ENCODE measurements at places on chromosomes 16 and 17. TPM values are rescaled to one million over a fixed set of nuclear protein-coding genes. Genes with fewer than 3 reads are reported as not detected.

- no peak for DNase-seq
Observed at GRCh38 chr17:34652021-34652555, 72.7 kb downstream of the TMEM132E start.

GRCh38 chr16:66441586-66442375 is 14.7 kb downstream of the BEAN1 start:
- DNase-seq: no peak

DNA sequence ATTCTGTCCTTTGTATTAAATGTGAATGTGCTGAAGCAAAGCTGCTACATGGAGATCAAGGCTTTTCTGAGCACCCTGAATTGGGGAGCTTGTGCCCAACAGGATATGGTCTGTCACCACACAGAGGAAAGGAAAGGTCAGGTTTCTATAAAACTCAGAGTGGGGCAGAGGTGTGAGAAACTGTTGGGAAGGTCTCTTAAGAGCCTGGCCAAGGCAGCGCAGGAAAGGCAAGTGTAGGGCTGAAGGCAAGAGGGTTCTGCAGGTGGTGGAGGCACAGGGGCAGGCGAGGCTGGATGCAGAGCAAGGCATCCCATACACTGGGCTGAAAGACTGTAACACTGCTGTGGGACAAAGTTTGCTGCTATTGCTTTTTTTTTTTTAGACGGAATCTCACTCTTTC is 8.1 kb downstream of the COX6A2 start:
- no peak for DNase-seq

- no peak for DNase-seq
Observed at GRCh38 chr16:68416057-68417046, 32.0 kb downstream of the SMPD3 start.

DNA sequence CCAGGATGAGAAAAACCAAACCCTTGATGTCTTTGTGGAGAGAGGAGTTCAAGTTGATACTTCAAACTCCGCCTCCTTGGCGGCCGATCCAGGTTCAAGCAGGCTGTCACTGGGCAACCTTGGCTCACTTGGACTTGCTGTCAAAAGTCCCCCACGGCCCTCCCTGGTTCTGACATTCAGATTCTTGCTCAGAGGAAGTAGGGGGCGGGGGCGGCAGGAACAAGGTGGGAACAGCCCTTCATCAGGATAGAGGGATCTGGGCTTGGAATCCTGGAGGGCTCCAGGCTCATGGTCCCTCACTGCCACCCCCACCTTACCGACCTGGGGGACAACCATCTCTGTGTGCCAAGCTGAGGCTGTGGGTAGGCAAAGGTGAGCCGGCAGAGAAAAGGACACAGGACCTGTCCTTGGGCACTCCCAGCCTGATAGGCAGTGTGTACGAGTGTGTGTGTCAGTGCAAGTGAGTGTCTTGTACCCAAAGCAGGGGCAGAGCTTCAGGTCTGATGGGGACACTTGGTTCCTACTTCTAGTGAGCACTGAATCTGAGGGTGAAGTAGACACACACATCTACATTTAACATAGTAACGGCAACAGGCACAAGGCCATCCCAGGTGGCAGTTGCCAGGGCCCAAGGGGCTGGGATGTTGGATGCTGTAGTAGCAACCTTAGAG is 6.6 kb upstream of the TSPOAP1 start:
- DNase-seq: no peak

DNA sequence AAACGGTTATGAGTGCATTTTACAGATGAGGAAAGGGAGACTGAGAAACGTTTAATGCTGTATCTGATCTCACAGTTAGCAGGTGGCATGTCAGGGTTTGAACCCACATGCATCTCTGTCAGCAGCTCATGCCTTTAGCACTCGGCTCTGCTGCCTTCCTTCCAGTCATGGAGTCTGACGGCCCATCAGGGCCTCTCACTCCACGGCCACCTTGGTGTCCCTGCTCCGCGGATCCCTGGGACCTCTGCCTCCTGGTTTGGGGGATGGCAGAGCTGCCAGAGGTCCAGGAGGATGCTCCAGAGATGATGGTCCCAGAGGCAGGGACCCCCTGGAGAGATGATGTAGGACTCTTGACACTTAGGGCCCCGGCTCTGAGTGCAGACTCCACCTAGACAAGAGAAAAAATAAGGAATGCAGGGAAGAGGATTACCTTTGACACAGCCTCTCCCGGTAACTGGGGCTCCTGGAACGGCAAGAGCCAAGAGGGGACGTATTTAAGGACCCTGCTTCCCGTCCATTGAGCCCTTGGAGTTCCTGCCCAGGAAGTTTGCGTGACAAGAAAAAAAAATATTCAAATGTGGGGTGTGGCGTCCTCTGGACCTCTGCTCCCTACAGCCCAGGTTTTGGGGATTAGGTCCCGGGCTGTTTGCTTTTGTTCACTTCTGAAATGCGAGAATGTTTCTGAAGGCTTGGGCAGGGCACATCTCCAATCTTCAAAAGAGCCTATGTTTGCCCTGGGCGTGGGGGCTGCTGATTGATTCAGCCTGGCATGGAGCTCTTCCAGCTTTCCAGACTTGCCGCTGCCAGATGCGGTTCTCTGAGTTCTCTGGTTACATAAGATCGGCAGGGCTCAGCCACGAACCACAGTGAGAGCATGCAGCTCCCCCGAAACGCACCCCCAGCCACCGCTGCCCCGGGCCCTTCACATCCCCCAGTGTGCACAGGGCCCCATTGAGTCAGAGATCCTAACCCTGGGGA is at the start of gene ALDH3A1:
ALDH3A1 (minus strand) TSS at position 470 of the 978 bp plus-strand sequence. CDS start 3,169 bp downstream, outside the sequence.
- no peak for DNase-seq

DNA sequence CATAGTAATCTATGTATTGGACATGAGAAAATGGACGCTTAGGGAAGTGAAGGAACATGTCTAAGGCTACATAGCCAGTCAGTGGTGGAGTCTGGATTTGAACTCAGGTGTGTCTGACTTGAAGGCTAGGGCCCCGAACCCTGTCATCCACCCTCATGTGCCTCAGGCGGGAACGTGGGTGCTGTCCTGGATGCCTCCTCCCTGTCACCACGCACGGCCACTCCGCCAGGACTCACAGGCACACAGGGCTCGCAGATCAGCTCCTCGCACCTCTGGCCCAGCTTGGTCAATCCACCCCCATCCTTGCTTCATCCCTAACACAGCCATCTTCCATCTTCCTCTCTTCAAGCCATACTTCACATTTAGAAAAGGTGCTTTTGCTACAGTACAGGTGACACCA is 154.7 kb downstream of the KCNJ12 start:
- no peak for DNase-seq

- DNase-seq: no peak
Observed at GRCh38 chr16:77882358-77882757, 94.0 kb downstream of the VAT1L start.

- peak; percentile 7 for DNase-seq
Observed at GRCh38 chr16:77062878-77063675, 127.9 kb upstream of the MON1B start.

DNA sequence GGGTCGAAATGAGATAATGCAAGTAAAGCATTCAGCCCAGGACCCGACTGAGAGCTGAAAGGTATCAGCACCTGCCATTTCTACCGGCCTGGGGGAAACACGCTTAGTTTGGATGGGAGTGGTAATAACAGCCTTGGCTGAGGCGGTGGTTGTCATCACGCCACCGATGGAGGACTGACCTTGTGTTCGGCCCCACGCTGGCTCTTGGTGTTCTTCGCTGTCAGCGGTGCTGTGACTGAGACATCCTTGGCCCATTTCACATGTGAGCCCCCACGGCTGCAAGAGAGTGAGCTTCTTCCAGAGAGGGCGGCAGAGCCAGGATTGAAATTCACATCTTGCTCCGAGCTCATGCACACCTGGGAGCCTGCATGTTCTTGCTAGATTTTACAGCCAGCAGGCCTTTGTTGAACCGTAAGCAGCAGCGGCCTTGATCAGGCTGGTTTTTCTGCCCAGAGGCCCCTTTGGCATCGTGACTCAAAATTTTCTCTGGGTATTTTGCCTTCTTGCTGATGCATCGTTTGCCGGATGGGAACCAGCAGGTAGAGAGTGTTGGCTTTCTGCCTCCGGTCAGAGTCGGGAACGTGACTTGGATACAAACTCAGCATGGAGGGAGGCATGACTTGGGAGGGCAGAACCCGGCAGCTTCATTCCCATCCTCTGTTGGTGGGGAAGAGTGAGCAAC is 341.5 kb downstream of the SNX29 start:
- no peak for DNase-seq

GRCh38 chr16:53826658-53827057 is 122.7 kb downstream of the FTO start:
- DNase-seq: no peak

GRCh38 chr16:73149334-73149733 is 101.4 kb upstream of the ZFHX3 start:
- DNase-seq: no peak

- DNase-seq: no peak
Observed at GRCh38 chr17:29977836-29978235, 36.4 kb downstream of the EFCAB5 start.

GRCh38 chr17:28954886-28955285 is 3.6 kb upstream of the PHF12 start:
- DNase-seq: no peak

DNA sequence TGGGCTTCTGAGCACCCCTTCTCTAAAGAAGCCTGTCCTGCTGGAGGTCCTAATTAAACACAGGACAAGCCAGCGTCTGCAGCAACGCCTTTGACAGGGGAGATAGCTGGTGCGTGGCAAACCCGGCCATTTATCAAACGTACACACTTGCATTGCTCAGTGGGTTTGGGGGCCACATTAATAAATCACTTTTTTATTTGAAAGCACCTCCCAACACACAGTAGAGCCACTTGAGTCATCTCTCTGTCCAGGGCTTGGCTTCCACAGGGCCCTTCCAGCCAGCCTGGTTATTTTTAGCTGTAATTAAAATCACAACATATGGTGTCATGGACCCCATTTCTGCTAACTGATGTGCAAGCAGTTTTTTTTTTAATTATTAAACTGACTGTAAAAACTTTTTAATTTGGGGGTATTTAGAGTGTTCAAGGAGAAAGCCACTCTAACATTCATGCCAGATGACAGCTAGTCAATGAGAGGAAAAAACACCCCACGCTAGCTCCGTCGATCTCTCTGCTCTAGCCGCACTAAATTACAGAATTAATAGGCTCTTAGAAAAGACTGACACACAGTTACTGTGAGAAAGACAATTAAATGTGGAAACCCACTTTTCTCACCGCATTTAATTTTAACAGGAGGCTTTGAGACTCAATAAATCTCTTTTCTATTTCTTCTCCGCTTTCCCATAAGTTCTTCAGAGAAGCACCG is 201.0 kb upstream of the WSCD1 start:
- no peak for DNase-seq

DNA sequence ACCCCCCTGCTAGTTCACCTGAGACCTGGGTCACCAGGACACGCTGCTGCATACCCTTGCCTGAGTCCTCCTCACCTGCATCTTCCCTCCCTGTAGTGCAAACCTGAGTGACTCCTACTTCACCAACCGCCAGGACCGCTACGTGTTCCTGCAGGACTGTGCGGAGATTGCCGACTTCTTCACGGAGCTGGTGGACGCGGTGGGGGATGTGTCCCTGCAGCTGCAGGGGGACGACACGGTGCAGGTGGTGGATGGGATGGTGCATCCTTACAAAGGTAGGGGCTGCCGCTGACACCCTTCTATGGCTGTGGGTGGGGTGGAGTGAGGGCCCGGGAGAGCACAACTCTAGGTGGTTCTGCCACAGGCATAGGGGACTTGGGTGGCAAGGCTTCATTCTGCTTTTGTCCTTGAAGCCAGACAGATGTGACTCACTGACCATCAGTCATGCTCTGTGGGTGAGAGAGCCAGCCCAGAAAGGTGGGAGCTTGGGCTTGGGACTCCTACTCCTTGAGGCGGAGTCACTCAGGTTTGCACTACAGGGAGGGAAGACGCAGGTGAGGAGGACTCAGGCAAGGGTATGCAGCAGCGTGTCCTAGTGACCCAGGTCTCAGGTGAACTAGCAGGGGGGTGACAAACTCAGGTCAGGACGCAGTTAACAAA is 22.3 kb downstream of the PGS1 start:
- DNase-seq: no peak

- DNase-seq: no peak
Observed at GRCh38 chr17:69373069-69373468, 41.4 kb upstream of the MAP2K6 start.

DNA sequence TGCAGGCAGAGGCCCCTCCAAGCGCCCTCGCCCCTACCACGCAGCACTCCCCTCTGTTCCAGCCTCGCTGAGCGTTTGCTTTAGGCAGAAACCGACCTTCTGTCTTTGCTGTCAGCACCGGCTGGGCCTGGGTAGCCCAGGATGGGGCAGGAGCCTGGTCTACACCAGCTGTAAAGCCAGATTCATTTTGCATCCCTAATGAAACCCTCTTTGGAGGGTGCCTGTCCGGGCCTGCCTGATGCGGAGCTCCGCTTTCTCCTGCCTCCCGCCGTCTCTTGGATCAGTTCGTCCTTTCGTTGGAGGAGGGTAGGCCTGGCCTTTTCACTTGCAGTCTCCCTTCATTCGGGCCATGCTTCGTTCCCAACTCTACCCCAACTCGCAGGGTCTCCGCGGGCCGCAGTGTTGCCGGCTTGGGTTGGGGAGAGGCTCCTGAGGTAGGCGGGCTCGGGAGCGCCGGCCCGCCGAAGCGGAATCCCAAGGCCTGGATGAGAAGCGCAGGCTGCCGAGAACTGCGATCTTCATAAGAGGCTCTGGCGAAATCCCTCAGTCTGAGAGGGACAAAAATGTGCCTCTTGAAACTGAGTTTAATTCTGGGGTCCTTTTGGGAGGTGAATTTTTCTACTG is 4.8 kb upstream of the HOXB8 start:
- DNase-seq: peak; percentile 73

DNA sequence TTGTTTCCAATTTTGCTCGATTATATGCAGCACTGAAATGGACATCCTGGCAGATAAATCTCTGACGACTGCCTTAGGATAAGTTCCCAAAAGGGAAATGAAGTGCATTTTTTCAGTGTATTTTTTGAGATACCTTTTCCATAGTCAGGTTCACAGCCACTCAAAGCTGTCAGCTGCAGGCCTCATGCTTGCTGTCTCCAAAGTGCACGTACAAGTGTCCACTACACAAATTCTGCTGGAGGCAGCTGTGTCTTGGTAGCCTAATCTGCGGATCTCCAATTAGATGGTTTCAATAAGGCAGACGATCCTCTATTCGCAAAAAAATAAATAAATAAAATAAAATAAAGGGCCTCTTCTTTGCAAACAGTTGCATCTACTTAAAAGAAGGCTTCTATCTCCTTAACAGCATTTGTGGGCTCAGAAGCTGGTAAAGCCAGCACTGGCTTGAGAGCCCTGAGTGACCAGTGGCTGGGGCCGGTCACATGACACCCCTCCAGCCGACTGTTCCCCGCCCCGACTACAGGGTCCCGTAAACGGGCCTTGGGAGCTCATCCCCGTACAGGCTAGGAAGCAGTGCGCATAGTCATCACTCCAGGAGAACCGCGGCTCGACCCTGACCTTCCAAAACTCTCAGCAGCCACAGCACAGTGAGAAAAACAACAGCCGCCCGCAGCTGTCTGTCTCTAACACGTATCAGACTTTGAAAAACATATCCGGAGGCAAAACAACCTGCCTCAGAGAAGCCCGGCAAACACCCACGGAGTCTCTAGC is 18.8 kb downstream of the RPH3AL start:
- DNase-seq: peak; percentile 95

The KCNJ12 gene
- 7.6 TPM for total RNA-seq

The CCL3 gene
- not detected for total RNA-seq

The FGF11 gene
- total RNA-seq: 20.7 TPM

The SPATA22 gene
- total RNA-seq: 0.10 TPM

The ADAD2 gene
- 0.78 TPM for total RNA-seq

The ABCC1 gene
- 22.0 TPM for total RNA-seq

The OXLD1 gene
- 100 TPM for total RNA-seq

The KRT31 gene
- total RNA-seq: not detected

The UTS2R gene
- not detected for total RNA-seq

The FKBP10 gene
- 213 TPM for total RNA-seq

The TNFSF13 gene
- total RNA-seq: 1.7 TPM

The PPY gene
- not detected for total RNA-seq

The SOX15 gene
- 44.0 TPM for total RNA-seq

The HBA1 gene
- total RNA-seq: not detected

The AARS1 gene
- 178 TPM for total RNA-seq

The KRT40 gene
- not detected for total RNA-seq

The SEZ6L2 gene
- 59.0 TPM for total RNA-seq
